ENCODE measurements at places on chromosomes 6 and 20.

DNA sequence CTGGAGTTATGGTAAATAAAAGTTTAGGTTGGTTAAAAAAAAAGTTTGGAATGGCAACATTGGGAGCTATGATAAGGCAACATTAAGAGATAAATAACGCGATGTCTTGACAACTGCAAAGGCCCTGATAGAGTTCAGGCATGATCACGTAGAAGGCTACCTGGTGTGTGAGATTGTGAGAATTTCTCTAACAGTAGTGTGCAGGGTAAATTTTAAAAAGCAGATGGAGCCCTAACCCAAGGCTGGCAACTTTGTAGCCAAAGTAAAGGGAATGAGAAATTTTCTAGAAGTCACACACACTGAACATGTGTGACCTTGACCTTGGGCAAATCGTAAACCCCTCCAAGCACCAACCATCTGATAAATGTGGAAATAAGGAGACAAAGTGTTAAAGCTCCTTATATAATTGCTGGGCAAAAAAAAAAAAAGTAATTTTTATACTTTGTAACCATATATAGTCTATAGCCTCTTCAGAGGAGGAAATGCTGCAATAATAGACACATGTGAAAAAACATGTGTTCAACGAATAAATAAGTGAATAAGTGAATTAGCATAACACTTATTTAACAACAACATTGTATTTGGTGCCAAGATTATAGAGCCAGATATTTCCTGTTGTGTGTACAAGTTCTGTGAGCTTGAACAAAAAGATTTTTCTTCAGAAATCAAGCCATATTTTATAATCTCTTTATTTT lies 18.2 kb downstream of the KCNQ5 start:
- no peak for DNase-seq

- DNase-seq, result no peak
Observed at GRCh38 chr20:63624486-63624885, 2.4 kb downstream of the GMEB2 start.

- DNase-seq, result no peak
Observed at GRCh38 chr6:12608874-12609273, 107.7 kb upstream of the PHACTR1 start.

GRCh38 chr20:54290636-54291035 lies 82.7 kb downstream of the PFDN4 start:
- DNase-seq, result no peak

DNA sequence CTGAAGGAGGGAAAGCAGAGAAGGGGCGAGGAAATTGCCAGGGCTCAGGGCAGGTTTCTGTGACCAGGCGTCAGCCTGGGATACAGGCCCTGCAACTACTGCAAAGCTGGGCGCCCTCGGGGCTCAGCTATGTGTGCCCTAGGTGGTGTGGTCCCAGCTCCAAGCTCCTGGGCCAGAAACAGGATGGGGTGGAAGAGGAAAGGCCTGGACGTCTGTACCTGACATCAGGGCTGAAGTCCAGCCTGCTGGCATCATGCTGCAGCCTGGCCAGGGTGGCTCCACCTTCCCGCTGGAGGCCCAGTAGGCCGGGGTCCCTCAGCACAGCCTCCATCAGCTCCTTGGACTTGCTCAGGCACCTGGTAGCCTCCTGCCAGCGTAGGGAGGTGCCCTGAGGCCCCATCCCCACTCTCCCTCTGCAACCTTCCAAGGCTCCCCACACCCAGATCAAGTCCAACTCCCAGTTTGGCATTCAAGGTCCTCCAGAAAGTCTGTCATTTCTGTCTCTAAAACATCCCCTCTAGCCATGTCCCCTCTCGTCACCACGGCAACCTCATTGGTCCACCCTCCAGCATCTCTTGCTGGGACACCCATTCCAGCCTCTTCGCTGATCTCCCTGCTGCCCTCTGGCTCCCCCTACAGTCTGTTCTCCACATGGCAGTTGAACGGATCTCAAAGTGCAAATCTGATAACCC lies 38.2 kb downstream of the KIAA1755 start:
- DNase-seq, result no peak

DNA sequence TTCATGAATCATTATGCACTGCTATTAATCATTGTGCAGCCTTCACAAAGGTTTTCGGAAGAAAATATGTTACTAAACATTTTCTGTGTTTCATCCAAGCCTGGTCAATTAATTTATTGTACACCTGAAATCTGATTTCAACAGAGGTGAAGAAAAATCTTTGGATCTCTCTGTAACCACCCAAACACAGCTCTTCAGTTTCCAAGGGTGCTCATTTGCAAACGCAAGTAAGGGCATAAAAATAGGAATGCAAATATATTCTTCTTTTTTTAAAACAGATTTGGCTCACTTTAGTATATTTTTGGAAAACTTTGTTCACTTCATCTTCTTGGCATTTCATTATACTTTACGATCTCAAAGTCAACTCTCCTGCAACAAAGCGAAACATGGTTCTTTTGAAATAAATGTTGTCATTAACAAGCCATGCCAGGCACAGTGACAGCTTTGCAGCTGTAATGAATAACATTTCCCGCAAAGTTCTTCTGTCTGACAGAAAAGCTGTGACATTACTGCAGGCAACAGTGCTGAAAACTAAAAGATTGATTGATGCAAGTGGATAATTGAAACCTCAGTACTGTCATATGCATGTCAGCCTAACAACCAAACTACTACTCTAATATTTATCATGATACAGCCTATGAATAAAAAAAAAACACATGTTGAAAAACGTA lies 348.3 kb downstream of the FRK start:
- no peak for DNase-seq

DNA sequence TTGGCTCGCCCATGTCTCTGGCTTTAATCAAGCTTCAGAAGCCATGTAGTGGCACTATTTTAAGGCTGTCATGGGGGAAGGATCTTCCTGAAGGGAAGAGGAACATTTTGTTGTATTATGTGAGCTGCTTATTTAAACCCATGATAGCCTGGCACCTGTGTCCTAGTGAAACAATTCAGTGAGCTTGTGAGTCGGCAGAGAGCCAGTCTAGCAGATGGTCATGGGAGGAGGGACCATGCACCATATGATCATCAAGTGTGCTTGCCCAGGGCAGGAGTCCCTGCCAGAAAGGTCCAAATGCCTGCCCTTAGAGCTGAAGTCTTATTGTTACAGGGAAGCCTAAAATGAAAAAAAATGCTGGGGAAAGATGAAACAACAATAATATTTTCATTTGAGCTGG lies 132.9 kb downstream of the PRDM13 start:
- no peak for DNase-seq
